ENCODE measurements at places on chromosomes 5 and 9.

- DNase-seq, result no peak
Measured at GRCh38 chr5:163252950-163253349, 184.4 kb upstream of the CCNG1 start.

DNA sequence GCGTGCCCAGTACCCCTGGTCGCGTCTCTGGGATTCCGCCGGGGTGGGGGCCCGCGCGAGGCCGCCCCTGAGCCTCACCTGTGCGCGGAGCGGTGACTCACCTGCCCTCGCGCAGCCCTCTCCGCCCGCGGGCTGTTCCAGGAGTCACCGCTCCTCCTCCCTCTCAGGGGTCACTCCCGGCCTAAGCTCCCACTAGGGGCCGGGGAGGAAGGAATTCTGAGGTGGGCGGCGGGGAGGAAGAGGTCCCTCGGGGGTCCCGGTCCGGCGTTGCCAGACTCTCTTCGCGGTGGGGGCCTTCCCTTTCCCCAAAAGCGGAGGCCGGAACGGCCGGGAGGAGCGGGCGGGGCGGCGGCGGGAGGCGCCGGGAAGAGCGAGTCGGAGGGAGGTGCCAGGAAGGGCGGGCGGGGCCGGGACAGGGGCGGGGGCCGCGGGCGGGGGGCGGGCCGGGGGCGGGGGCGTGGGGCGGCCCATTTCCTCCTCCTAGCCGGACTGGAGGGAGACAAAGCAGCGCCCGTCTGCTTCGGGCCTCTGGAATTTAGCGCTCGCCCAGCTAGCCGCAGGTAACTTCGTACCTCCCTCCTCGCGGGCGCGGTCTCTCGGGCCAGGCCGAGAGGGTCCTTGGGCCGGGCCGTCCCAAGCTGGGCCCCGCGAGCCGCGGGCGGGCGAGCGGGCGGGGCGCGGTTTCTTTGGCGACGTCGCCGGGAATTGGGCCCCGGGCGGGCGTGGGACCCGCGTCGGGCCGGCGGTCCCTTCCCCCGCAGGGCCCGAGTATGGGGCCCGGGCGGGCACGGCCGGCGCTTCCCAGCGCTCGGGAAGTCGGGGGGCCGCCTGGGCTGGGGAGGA, at the start of gene CTNNA1:
Gene CTNNA1, plus strand, starts transcription at position 475 of the 843 bp plus-strand sequence. CDS start 28,500 bp downstream, outside the sequence.
- DNase-seq, result peak; percentile 73

DNA sequence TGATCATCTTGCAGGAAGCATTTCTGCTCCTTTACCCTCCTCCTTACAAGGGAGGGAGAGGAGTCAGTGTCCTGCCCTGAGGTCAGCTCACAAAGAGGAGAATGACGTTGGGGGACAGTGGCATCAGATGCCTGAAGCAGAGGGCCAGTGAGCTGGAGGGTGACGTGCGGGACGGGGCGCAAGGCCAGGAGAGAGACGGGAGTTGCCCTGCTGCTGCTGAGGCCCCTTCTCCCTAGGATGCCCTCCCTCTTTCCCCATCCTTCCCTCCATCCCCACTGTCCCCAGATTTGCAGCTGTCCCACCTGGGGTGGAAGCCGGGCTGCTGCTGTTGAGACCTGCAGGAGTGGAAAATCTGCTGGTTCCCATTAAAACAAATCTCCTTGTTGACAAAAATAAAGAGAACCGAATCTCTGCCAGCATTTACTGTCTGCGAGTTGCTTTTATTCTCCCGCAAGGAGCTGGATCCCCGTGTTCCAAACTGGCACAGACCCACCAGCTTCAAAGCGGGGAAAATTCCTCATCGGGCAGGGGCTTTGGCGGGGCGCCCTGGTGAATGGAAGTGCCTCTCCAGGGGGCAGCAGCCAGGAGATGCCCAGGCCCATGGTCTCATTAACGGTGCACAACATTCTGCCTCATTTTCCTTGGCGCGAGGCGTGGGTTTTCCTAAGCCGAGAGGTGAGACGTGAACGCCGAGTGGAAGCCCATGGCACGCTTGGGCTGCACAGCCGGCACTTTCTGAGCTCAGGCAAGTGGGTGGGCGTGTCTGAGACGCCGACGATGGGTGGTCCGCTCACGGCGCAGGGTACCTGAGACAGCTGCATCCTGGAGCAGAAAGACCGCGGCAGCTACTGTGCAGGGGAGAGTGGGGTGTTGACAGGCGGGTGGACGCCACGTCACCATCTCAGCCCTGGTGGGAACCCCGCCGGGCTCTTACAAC, 13.9 kb upstream of the COL5A1 start:
- DNase-seq, result no peak

GRCh38 chr5:59354274-59354673, 539.3 kb downstream of the PDE4D start:
- DNase-seq, result peak; percentile 14

DNA sequence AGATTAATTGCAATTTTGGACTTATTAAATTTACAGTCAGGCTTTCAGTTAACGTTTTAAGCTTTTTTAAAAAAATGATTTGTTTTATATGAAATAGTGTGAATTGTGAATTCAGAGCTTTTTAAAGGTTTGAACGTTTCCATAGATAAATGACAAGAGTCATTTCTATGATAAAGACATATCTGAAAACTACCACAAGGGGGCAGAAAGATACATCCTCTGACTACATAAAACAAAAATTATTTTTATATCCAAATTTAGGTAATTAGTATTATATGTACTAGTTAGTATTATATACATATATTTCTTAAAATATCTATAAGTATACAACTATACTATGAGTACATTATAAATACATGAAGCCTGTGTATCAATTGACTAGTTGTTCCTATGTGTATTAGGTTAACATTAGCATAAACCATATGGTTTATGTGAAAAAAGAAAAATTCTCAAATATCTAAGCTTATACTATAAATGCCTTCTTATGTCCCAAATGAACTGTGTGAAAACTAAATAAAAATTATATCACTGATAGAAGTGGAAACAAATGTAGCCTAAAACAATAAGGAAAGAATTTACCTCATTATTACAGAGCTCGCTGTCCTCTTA, 155.2 kb downstream of the MEF2C start:
- DNase-seq, result peak; percentile 16

- no peak for DNase-seq
Measured at GRCh38 chr9:116149844-116150243, 3.7 kb upstream of the PAPPA start.

Data from fibroblast of skin of abdomen (primary cell).